Stromal cell of bone marrow (primary cell): ENCODE measurements at places on chromosomes 7 and 10.

- DNase-seq = no peak
Observed at GRCh38 chr7:129264534-129264933, 39.7 kb downstream of the AHCYL2 start.

DNA sequence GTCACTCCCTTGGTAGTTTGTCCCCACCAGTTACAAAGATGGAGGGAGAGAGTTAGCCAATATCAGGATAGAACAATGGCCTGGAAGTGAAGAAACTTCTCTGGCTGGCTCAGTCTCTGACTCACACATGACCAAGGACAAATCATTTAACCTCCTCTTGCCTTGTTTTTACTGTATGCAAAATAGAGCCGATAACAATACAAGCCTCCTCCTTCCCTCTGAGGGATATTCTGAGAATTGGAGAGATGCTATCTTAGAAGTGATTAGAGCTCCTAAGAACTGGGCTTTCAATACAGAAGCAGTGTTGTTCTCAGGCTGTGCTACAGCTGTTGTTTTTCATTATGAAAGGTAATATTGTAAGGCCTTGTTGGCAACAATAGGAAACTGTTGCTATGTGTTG, 87.7 kb upstream of the EGR2 start:
- no peak for DNase-seq

DNA sequence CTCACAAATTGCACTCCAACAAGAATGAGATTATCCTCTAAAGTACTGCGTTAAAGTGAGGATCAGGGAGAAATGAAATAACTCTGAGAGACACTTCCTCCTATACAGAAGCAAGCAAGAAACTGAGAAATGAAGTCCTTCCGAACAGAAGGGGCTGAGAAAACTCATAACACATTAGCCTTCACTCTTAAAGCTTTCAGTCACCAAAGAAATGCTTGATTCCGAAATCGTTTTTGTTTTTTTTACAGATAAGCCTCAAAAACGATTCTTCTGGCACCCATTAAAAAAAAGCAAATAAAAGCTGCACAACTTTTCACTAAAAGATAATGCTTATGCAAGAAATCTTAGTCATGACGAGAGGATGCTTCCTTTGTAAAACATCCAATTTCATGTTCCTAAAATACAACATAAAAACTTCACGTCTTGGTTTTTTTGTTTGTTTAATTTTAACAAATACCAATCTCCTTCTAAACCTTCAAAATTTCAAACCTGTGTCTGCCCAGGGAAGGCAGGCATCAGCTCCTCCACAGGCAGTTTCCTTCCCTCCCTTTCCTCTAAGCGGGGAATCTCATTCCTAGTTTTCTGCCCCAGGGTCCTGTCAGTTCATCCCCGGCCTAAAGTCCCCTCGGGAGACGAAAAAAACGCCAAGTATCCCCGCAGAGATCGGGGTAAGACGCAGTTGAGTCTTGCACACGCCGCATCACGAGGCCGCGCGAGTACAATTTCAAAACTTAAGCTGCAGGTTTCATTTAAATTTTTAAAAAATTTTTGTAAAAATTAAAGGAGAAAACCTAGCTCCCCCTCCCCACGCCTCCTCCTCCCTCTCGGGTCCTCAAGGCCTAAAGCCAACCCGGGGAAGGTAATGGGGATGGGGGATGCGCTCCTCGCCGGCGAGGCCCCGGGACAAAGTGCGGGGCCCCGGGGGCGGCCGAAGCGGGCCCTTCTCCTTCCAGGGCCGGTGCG, 1.1 kb downstream of the BAZ1B start:
- DNase-seq = no peak

GRCh38 chr7:21113609-21114415, 314.1 kb upstream of the SP4 start:
- DNase-seq = no peak

DNA sequence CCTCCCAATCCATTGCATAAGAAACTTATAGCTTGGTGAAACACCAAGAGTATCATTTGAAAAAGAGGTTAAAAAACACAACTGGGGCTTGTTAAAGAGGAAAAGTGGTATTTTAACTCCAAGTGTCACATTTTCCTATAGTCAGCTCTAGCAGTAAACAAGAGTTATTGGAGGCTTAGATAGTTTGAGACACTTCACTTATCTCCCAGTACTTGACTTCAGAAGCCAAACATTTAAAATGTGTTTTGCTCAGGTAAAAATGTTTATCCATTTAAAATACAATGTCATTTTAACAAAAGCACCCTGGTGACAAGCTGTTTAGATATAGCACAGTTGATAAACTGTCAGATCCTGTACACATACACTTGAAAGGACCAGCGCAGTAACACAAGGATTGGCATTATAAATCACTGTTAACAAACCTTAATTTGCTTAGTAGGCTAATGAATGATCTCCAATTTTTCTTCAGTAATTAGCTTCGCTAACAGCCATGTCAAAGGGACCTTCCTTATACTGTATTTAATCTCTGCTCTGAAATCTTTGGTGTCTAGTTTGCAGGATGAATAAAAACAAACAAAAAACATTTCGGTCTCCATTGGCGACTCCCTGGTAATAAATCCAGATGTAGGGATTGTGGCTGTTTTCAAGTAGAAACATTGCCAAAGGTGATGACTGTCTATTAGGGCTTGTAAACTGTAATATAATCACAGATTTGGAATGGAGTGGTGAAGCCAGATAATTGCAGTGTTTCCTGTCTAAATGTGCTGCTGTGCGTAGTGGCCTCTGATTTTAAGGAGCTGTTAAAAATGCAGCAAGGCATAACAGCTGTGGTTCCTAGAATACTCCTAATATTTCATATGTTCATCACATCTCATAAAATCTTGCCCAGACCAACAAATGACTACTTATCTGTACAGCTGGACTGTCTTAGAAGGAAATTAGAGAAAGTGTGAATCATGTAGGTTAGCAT, 545.1 kb downstream of the AUTS2 start:
- DNase-seq = peak; percentile 69
